ENCODE measurements at places on chromosomes 4 and X. TPM values are rescaled to one million over a fixed set of nuclear protein-coding genes. Genes with fewer than 3 reads are reported as not detected.

DNA sequence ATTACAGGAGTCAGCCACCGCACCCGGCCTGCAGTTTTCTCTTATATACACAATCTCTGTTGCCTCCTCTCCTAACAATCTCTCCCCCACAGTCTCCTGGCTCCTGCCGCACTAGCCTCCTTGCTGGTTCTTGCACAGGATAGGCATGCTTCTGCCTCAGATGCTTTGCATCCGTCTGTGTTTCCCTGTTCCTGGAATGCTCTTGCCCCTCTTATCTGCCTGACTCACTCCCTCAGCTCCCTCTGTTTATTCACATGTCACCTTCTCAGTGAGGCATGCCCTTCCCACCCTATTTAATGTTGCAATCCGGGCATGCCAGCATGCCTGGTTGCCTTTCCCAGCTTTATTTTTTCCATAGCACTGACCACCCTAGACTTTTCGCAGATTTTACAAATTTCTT lies 161.9 kb downstream of the PHF8 start:
- DNase-seq: no peak

- DNase-seq: no peak
Observed at GRCh38 chr4:142408003-142408441, 438.1 kb downstream of the INPP4B start.

- DNase-seq: peak; percentile 31
Observed at GRCh38 chr4:151801547-151802516, 41.0 kb upstream of the GATB start.

DNA sequence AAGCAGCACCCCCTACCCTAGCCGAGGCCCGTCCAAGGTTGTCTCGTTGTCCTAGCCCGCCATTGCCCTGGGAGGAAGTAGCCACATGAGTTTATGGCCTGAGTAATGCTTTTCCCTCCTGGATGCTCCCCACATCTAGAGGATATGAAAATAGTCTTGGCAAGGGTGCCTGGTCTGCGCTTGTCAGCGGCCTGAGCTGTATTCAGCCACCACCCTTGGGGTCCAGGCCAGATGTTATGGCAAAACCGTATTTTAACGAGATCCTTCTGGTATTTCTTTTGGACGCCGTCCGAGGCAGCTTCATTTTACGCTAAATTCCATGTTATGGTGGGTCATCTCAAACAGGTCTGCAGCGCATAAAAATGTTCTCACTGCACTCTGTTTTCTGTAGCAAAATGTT lies 89.3 kb downstream of the GPR143 start:
- no peak for DNase-seq

DNA sequence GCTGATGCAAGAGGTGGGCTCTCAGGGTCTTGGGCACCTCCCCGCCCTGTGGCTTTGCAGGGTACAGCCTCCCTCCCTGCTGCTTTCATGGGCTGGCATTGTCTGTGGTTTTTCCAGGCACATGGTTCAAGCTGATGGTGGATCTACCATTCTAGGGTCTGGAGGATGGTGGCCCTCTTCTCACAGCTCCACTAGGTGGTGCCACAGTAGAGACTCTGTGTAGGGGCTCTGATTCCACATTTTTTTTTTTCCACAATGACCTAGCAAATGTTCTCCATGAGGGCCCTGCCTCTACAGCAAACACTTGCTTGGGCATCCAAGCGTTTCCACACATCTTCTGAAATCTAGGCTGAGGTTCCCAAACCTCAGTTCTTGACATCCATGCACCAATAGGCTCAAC lies 657.9 kb upstream of the CT83 start:
- DNase-seq: no peak

GRCh38 chr4:122749704-122750454 lies 17.4 kb downstream of the BBS12 start:
- no peak for DNase-seq

- no peak for DNase-seq
Observed at GRCh38 chrX:106939566-106939965, 19.4 kb downstream of the CLDN2 start.

DNA sequence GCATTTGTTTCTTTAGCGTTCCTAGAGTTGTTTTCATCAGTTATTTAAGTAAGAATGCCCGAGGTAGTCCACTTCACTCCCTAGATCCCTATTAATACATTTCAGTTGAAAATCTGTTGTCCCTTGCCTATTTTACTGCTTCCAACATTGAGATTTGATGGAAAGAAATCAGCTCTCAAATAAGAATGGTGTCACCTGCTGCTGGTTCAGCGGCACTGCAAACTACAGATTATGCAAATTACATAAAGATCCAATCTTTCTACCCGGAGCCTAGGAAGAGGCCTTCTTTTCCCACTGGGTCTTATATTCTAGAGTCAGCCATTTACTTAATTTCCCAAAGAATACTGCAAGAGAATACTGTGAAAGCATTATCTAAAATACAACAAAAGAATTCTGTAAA lies 597.6 kb upstream of the MAGEB2 start:
- DNase-seq: no peak

- no peak for DNase-seq
Observed at GRCh38 chr4:93748373-93749291, 79.9 kb upstream of the ATOH1 start.

Gene C4orf50
- 0.18 TPM for total RNA-seq

Gene CT45A5
- total RNA-seq: not detected

Gene RNF150
- total RNA-seq: not detected

Gene DGKQ
- total RNA-seq: 14.4 TPM
